ENCODE measurements at places on chromosomes 7 and 10. TPM values are rescaled to one million over a fixed set of nuclear protein-coding genes. Genes with fewer than 3 reads are reported as not detected.

Gene OSBPL3
- polyA plus RNA-seq = 29.7 TPM

Gene FAM170B
- not detected for polyA plus RNA-seq

Gene TAS2R41
- polyA plus RNA-seq = not detected

Gene TPST1
- polyA plus RNA-seq = 8.9 TPM

Gene ABCA13
- 0.15 TPM for polyA plus RNA-seq

Gene TBC1D12
- polyA plus RNA-seq = 2.5 TPM

Gene ZNF394
- polyA plus RNA-seq = 26.8 TPM

Gene FOXI2
- polyA plus RNA-seq = not detected

Gene LRIT1
- polyA plus RNA-seq = not detected

Gene DRGX
- not detected for polyA plus RNA-seq

Gene FAM241B
- 0.52 TPM for polyA plus RNA-seq

Gene GDF2
- not detected for polyA plus RNA-seq

Gene ZPBP
- not detected for polyA plus RNA-seq

Gene SMURF1
- polyA plus RNA-seq = 5.2 TPM

Gene CYP3A7
- 0.17 TPM for polyA plus RNA-seq

Gene ZDHHC4
- polyA plus RNA-seq = 38.4 TPM

Gene PTPRN2
- polyA plus RNA-seq = not detected

Gene C10orf95
- polyA plus RNA-seq = 0.63 TPM

Gene SUGCT
- 0.43 TPM for polyA plus RNA-seq

Gene FAM25A
- not detected for polyA plus RNA-seq

Gene URGCP
- polyA plus RNA-seq = 15.4 TPM

Gene GATA3
- polyA plus RNA-seq = 0.63 TPM

Gene OR2A5
- not detected for polyA plus RNA-seq

Gene COL26A1
- not detected for polyA plus RNA-seq

Gene PTF1A
- not detected for polyA plus RNA-seq

Gene PON3
- polyA plus RNA-seq = 1.0 TPM

Gene KLF14
- polyA plus RNA-seq = not detected

Gene PSTK
- polyA plus RNA-seq = 5.1 TPM

Gene EBF3
- polyA plus RNA-seq = not detected

Gene CNPY1
- polyA plus RNA-seq = not detected

Gene PKD1L1
- polyA plus RNA-seq = not detected

All from GM12878 (cell line).